ENCODE measurements at places on chromosomes 6 and 20. TPM values are rescaled to one million over a fixed set of nuclear protein-coding genes. Genes with fewer than 3 reads are reported as not detected.

Gene C20orf204
- total RNA-seq, result 6.3 TPM

Gene CDSN
- total RNA-seq, result under 0.01 TPM

Gene PLA2G7
- under 0.01 TPM for total RNA-seq

Gene LIN28B
- not detected for total RNA-seq

Gene PHACTR3
- total RNA-seq, result 3.2 TPM

Gene CCN6
- not detected for total RNA-seq

Gene MC3R
- not detected for total RNA-seq

Gene PAX1
- total RNA-seq, result not detected

Gene TREM1
- not detected for total RNA-seq

Gene OPRL1
- 2.7 TPM for total RNA-seq

Gene VEGFA
- total RNA-seq, result 6.7 TPM

Gene MPIG6B
- total RNA-seq, result not detected

Gene PTK7
- 37.8 TPM for total RNA-seq

Gene IPCEF1
- total RNA-seq, result 2.1 TPM

Gene F13A1
- not detected for total RNA-seq

Gene BEND6
- under 0.01 TPM for total RNA-seq

Gene FHL5
- not detected for total RNA-seq

Gene GRIK2
- total RNA-seq, result not detected

Gene UNC5CL
- total RNA-seq, result under 0.01 TPM

Gene DAAM2
- 0.13 TPM for total RNA-seq

Gene SIRPD
- total RNA-seq, result not detected

Gene HLA-DQA2
- total RNA-seq, result not detected

Gene KCNG1
- total RNA-seq, result 2.3 TPM

Gene UBD
- 91.9 TPM for total RNA-seq

Gene SLC32A1
- total RNA-seq, result not detected

Gene BIRC7
- not detected for total RNA-seq

Gene SOX4
- total RNA-seq, result 67.5 TPM

Gene TNFRSF6B
- total RNA-seq, result 15.4 TPM

Gene CPNE5
- total RNA-seq, result 5.0 TPM

Gene GUCA1A
- total RNA-seq, result not detected

Gene BNIP5
- total RNA-seq, result not detected

Gene RAD21L1
- not detected for total RNA-seq

Gene DHX16
- total RNA-seq, result 36.9 TPM

Gene CDH4
- total RNA-seq, result under 0.01 TPM

Gene FAM217A
- total RNA-seq, result not detected

Gene PKIG
- total RNA-seq, result 182 TPM

Gene DSP
- total RNA-seq, result 42.4 TPM

Gene APOBEC2
- total RNA-seq, result not detected

Gene RAET1G
- under 0.01 TPM for total RNA-seq

Gene ACTL10
- 1.4 TPM for total RNA-seq

Gene TNNC2
- 0.13 TPM for total RNA-seq

Gene IL20RA
- total RNA-seq, result 1.1 TPM

Gene GTSF1L
- total RNA-seq, result not detected

Gene COL9A3
- total RNA-seq, result 0.38 TPM

Gene RIMS4
- total RNA-seq, result not detected

Gene SLC13A3
- under 0.01 TPM for total RNA-seq

Gene C6orf15
- not detected for total RNA-seq

Gene NCOA3
- 22.5 TPM for total RNA-seq

Gene CYB5R4
- 2.8 TPM for total RNA-seq

Gene TRIM10
- total RNA-seq, result not detected

Gene BTNL2
- total RNA-seq, result not detected

Gene SAMD5
- 0.51 TPM for total RNA-seq

Gene DEFB129
- not detected for total RNA-seq

Gene TSPO2
- total RNA-seq, result not detected

Measured in dermis microvascular lymphatic vessel endothelial cell (primary cell).